Fibroblast of the conjunctiva (primary cell): ENCODE measurements at places on chromosomes 2 and 18.
A peak's percentile ranks its signal among the peaks of the same experiment; 100 is the strongest.

- no peak for DNase-seq
Measured at GRCh38 chr2:173221132-173221695, 133.5 kb upstream of the CDCA7 start.

GRCh38 chr18:42394238-42394637, 439.2 kb downstream of the PIK3C3 start:
- DNase-seq, result no peak

GRCh38 chr2:226495466-226496272, 304.0 kb downstream of the IRS1 start:
- no peak for DNase-seq

DNA sequence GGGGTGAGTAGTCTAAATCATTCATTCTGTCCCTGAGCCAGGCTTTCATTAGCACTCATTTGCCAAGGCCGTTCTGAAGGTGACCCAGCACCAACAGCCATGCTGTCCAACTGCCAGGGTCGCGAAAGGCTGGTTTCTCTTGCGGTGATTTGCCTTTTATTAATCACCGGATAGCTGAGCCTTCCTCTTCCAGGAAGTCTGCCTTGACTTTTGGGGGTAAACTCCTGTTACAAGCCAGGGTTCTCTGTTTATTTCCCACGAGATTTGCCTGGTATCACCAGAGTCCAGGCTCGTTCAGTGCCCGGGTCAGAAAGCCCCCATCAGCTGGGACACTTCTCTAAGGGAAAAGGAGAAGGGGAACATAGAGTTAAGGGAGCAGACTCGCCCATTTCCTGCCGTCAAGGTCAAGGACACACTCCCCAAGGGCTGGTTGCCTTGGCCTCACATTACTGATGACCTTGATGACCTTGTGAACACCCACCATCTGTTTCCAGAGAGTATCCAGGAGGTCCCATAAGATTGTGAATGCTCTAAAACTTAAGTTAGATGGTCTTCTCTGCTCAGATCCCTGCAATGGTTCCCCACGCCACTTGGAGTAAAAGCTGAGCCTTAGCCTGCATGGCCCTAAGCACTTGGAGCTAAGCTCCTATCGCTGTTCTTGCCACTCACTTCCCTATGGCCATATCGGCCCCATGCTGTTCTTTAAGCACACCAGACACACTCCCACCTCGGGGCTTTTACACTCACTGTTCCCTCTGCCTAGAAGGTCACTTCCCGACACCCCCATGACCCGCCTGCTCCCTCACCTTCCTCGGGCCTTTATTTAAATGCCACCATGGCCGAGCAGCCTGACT, 118.0 kb upstream of the STPG4 start:
- no peak for DNase-seq

- peak; percentile 47 for DNase-seq
Measured at GRCh38 chr18:22983175-22983574, 50.0 kb downstream of the RBBP8 start.

GRCh38 chr18:25261768-25262167, 90.2 kb downstream of the ZNF521 start:
- DNase-seq, result no peak

DNA sequence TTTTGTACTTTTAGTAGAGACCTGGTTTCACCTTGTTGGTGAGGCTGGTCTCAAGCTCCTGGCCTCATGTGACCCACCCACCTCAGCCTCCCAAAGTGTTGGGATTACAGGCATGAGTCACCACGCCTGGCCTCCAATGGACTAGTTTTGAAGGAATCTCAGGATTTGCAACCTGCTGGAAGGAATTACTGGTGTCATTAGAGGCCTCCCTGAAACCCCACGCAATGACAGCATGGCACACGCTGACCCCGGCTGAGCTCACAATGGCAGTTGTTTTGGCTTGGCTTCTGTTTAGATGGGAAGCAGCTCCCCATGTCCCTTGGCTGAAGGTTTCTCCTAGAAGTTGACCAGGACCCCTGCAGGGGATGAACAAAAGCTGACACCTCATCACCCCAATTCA, 23.1 kb upstream of the COPS8 start:
- DNase-seq, result no peak

DNA sequence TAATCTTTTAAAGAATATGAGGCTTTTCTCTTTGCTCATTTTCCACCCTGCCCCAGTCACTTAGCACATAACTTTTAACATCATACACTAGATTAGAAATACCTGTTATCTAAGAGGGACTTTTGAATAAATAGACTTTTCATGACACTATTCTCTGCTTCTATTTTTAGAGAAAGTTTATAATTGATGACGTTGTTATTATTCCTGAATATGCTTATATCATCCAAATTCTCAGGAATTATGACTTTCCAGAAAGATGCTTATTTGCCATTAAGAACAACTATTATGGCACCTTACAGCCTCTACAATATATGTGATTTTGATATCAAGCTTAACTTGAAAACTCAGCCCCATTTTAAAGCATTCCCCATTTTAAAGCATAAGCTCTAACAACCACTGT, 11.4 kb downstream of the TMEFF2 start:
- DNase-seq, result no peak
